ENCODE measurements at places on chromosomes 1 and 21. TPM values are rescaled to one million over a fixed set of nuclear protein-coding genes. Genes with fewer than 3 reads are reported as not detected.

The FAM3B gene
- total RNA-seq: not detected

DNA sequence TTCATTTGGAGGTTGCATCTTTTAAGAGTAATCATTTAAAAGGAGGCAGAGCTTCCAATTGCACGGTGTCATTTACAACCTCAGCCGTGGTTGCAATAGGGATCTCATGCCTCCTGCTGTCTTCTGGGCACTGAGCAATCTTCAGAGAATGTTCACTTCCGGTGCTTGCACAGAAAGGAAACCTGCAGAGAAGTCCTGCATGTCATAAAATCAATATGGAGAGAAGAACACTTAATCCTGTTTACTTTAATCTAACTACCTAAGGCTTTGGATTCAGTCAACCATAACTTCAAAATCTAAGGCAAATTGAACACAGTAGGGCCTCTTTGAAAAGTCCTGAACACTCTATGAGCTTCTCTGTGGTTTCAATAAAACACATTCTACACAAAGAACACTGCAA is 11.3 kb upstream of the MAP10 start:
- DNase-seq: no peak

DNA sequence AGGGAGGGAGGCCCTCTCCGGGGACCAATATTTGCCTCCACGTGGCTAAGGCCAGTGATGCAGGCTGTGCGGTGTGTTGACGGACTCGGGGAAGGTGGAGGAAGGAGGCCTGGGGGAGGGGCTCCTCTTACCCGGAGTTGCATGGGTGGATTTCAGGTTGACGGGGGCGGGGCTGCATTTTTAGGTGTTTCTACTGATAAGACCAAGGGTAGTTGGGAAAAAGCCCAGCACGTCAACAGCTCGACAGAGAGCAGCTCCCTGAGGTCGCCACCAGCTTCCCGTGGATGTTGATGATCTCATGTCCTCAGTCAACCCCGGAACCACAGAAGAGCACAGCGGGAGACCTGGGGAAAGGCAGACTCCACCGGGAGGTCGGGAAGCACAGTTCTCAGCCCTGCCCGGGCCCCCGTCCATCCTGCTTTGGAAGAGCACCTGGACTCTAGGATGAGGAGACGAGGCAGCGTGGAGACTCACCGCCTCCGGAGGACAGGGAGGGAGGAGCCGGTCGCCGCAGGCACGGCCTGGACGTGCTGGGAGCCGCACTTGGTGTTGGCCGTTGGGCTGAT is 32.9 kb upstream of the COL6A1 start:
- DNase-seq: no peak

DNA sequence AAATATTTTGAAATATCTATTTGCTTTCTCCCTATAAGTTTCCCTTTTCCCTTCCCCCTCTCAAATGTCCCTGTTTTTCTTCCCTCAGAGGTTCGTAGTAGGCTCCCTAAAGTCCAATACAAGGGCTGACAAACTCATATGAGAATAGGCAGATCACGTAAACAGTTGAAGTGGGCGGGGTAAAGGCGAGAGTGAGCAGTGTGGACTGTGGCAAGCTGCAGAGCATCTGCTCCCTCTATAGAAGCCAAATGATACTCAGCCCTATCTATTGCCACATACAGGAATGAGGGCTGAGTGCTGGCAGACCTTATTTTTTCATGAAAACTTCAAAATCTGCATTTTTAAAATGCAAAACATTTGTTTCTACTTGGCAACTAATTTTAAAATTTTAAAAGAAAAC is 26.3 kb downstream of the PRDX6 start:
- no peak for DNase-seq

DNA sequence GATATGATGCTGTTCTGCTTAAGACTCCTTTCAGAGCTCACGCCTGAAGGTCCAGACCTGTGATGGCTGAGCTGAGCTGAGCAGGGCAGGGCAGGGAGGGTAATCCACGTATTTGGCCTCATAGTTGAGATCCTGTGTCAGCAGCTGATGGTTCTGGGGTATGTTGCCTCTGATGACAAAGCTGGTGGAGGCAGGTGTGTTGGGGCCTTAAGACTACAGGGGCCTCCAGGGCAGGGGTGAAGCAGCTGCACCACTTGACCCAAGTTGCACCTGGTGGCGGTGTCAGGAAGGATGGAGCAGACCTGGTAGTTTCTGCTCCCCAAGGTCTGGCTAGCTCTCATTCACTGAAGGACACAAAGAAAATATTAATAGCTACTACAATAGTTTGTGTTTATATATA is 57.0 kb downstream of the FCRL5 start:
- no peak for DNase-seq

The FCRL4 gene
- not detected for total RNA-seq

All from activated T-helper 2 cell treated with anti-CD3 and anti-CD28 coated beads, Interferon-gamma antibody, Interleukin-2, Interleukin-4, amounts not matched to agents 10 μg/mL and 5 μg/mL and 100 μg/mL, durations not matched to agents 14 hours and 24 hours and 36 hours (primary cell).